ENCODE measurements at places on chromosomes 13 and 19.
A peak's percentile ranks its signal among the peaks of the same experiment; 100 is the strongest.

DNA sequence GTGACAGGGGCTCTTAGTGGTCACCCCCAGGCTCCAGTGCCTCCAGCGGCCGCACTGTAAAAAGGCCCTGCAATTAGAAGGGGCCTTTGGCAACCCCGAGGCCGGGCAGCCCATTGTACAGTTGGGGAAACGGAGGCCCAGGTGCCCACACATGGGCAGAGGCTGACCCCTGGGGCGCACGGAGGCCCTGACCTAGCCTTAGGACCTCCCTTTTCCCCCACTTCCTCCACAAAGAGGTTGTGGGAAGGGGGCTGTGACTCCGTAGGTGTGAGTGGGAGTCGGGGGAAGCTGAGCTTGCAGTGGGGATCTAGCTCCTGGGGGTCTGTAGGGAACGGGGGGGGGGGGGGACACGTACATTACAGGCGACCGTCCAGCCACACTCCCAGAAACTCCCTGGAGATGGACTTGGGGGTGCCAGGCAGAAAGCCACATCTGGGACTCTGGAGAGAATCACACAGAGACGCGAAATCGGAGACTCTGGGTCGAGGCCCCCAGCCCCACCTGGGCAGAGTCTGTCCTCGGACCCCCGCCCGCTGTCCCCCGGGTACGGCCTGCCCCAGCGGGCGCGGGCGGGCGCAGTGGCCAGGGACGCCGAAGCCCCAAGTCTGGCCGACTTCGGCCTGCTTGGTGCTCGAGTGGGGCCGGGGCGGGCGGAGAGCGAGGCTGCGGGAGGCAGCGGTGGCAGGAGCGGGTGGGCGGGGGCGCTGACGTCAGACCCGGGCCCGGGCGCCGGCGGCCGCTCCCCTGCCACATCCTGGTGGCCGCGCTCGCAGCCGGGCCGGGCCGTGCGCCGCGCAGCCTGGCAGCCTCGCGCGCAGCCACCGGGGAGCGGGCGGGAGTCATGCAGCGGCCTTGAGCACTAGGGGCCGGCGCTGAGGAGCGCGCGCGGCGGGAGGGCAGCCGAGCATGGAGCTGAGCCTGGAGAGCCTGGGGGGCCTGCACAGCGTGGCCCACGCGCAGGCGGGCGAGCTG lies at the start of gene ONECUT3:
TSS of gene ONECUT3 (plus strand) at position 750 of the 972 bp plus-strand sequence. CDS start at position 907, 157 bp downstream.
- no peak for DNase-seq

DNA sequence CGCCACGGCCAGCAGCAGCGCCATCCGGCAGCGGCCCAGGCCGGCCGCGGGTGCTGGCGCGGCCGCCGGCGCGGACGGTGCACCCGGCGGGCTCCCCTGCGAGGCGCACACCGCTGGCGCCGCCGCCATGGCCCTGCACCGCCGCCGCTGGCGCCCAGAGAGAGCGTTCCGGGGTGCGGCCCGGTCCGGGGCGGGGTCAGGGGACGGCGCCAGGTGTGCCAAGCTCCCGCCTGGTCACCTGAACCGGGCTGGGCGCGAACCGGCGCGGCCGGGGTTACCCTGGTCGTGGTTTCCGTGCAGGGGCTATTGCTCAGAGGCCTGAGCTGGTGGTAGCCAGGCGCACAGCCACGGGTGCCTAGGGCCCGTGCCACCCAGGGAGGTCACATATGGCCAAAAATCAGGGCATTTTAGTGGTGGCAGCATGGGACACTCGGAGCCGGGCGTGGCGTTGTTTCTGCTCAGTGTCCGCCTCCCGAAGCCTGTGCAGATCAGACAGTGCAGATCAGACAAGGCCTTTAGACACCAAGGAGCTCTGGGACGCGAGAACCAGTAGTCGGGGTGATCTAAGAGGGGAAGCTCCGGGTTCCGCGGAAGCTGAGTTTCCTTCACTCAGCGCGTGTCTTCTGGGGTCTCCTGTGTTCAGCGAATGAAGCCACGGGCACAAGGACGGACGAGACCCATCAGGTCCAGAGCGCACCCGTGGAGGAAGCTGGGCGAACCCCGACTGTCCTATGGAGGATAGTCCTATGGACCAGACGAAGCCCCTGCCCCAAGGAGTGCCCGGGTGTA lies at the start of gene TMEM238:
TSS of gene TMEM238 (minus strand) at position 162 of the 789 bp plus-strand sequence. CDS start at position 129, 33 bp downstream.
- peak; percentile 86 for DNase-seq

DNA sequence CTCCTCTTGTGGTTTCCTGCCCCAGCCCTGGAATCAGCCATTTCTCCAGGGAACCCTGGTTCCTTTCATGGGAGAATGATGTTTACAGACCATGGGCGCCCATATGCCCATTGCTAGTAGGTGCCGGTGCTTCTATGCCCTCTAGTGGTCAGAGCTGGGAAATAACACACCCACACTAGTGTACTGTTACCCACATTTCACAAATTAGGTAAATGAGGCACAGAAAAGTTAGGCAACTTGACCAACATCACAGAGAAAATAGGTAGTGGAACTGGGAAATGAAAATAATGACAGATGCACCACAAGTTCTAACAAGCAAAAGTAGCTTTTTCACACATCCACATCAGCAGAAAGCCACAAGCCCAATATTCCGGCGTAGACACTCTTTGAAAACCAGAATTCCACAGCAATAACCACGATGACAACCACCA lies 1.3 kb upstream of the CEACAM3 start:
- DNase-seq = peak; percentile 78

DNA sequence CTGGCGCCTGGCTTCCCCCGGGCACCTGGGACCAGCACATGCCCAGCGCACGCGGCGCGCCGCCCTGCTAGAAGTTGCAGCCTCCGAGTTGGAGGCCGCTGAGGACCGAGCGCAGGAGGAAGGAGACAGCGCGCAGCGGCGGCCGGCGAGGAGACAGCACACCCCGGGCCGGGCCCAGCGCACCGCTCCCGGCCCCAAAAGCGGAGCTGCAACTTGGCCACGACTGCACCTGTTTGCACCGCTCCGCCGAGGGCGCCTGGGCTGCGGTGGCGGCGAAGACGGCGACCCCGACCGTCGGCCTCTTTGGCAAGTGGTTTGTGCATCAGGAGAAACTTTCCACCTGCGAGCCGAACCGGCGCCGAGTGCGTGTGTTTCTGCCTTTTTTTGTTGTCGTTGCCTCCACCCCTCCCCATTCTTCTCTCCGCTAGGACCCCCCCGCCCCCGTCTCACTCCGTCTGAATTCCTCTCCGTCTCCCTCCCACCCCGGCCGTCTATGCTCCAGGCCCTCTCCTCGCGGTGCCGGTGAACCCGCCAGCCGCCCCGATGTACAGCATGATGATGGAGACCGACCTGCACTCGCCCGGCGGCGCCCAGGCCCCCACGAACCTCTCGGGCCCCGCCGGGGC lies at the start of gene SOX1:
TSS of gene SOX1 (plus strand) at position 34 of the 626 bp plus-strand sequence. CDS start at position 544, 510 bp downstream.
- DNase-seq = no peak

DNA sequence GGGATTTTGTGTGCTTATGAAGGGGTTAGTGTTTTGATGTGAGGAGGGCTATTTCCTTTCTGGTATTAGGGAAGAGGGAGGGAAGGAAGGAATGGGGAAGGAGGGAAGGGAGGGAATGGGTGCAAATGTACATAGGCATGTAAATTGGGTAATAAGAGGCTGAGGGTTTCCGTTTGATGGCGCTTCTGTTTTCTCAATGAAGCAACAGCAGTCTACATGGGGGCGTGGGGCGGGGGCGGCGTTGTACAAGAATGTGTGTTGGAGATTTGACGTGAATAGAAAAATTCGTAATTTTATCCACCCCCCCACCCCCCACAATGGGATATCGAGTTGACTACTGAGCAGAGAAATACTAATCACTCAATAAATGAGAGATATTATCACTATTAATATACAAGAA lies 52.5 kb downstream of the PDS5B start:
- DNase-seq = no peak

DNA sequence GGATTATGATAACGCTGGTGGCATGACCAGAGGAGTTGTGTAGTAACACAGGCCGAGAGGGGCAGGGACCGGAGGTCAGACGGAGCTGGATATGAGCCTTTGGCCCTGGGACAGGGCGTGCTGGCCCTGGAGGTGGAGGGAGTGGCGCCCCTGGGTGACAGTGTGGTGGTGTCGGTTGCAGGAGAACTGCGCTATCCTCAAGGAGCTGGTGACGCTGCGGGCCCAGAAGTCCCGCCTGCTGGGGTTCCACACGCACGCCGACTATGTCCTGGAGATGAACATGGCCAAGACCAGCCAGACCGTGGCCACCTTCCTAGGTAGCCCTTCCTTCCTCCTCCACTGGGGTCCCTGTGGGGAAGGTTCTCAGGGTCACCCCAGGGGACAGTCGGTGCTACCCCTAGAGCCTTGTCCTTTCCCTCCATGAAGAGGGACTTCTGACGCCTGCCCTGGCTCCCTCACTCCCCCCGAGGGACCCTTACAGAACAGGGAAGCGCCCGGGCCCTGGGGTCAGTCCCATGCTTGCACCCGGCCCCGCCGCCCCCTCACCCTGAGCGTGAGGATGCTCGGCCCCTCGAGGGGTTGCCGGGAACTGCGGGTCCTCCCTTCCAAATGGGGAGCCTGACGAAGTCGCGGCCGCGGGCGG lies 12.8 kb upstream of the ZNF554 start:
- no peak for DNase-seq

Measured in activated CD8-positive, alpha-beta memory T cell treated with anti-CD3 and anti-CD28 coated beads for 24 hours (primary cell).